ENCODE measurements at places on chromosomes 11 and 22. TPM values are rescaled to one million over a fixed set of nuclear protein-coding genes. Genes with fewer than 3 reads are reported as not detected.

RCN1 gene
- 184 TPM for total RNA-seq

PRG3 gene
- not detected for total RNA-seq

GGTLC3 gene
- not detected for total RNA-seq

TSPAN32 gene
- not detected for total RNA-seq

RIMBP3C gene
- 0.13 TPM for total RNA-seq

SLC35F2 gene
- total RNA-seq, result 42.6 TPM

Measured in A549 treated with Hydrocortisone at 1 μM for 4 hours (cell line).